ENCODE measurements at places on chromosomes 4 and X. TPM values are rescaled to one million over a fixed set of nuclear protein-coding genes. Genes with fewer than 3 reads are reported as not detected.

DNA sequence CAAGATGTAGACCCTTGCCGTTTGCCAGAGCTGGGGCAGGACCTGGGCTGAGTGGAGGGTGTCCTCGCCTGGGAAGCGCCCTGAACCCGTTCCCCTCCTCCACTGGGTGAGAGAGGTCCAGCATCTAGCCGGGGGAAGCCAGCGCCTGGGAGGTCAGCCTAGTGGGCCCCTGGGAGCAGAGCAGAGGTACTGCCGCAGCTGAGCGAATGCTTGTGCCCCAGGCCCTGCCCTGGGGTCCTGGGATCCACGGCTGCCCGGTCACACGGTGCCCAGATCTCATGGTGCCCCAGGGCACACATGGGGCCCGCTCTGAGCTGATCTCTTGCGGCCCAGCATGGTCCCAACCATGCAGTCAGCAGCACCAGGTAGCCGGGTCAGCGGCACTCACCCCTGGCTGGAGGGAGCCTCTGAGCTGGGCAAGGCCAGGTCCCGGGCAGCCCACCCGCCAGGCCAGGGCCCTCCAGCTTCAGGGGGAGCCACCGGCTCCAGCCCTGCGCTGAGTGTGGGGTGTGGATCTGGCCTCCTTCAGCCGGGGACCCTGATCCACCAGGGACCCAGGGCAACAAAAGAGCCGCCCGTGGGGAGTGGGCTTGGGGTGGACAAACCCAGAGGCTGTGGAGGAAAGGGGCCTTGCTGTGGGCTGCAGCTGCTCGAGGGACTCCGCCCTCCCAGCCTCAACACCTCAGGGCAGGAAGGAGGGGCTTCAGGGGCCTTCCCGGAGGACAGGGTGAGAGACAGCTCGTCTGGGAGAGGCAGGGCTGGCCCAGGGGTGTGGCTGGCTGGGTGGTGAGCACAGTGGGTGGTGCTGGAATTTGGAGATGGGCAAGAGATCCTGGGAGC, 4.1 kb upstream of the CPLX1 start:
- H3K27me3 ChIP-seq = peaks cover 68% of the 10 kb centered on the region
- peak; percentile 57 for DNase-seq
- H3K36me3 ChIP-seq = no peaks in the 10 kb centered on the region

- no peak overlapping the region for H3K4me3 ChIP-seq
- H3K27me3 ChIP-seq = no peaks in the 10 kb centered on the region
- no peak overlapping the region for H3K27ac ChIP-seq
- H3K36me3 ChIP-seq = no peaks in the 10 kb centered on the region
These were observed 47.3 kb downstream of the ARHGAP24 start for GRCh38 chr4:85522277-85522676.

DNA sequence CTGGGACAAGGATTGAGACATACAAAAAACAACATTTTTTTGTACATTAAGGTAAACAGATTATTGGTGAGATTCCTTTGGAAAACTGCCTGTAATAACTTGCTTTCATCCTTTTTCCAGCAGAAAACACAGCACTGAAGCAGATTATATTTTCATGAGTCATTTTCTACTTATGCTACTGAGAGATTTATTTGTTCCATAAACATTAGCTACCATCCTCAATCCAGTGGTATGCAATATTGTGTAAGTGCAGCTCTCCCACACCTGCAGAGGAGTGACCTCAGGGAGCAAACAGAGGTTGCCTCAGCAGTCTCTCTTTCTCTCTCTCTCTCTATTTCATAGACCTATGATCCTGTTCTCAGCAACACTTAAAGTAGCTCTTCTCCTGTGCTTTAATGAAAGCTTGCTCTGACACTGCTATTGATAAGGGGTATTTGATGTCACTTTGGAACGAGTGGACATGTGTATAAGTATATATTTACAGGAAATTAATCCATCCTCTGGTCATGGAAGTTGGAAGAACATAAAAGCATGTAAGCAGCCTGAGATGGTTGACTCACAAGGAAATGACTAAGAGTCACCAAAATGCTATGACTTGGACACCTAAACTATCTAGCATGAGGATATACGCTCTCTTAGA, 163.7 kb upstream of the SPANXC start:
- no peak overlapping the region for H3K27ac ChIP-seq
- DNase-seq = no peak
- H3K4me1 ChIP-seq = no peaks in the 10 kb centered on the region
- no peak overlapping the region for H3K4me3 ChIP-seq
- H3K36me3 ChIP-seq = no peaks in the 10 kb centered on the region

DNA sequence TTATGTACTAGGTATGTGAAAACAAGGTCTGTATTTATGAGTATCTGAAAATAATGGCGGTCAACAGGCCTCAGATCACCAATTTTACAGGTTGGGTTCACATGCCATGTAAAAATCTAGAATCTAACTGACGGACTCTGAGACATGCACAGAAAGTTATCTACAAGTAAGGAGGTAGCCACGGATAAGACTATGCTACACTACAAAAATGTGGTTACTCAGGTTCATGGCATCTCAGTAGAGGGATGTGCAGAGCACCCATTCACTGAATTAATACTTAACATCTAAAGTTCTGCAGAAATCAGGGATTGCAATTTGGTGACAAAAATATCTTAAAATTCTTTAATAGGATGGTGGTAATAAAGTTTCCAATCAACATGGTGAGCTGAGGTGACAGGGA, 155.9 kb downstream of the APBB2 start:
- no peaks in the 10 kb centered on the region for H3K27me3 ChIP-seq
- H3K36me3 ChIP-seq = peaks cover 2% of the 10 kb centered on the region
- H3K27ac ChIP-seq = no peak overlapping the region
- peaks cover 21% of the 10 kb centered on the region for H3K4me1 ChIP-seq
- H3K4me3 ChIP-seq = no peak overlapping the region

DNA sequence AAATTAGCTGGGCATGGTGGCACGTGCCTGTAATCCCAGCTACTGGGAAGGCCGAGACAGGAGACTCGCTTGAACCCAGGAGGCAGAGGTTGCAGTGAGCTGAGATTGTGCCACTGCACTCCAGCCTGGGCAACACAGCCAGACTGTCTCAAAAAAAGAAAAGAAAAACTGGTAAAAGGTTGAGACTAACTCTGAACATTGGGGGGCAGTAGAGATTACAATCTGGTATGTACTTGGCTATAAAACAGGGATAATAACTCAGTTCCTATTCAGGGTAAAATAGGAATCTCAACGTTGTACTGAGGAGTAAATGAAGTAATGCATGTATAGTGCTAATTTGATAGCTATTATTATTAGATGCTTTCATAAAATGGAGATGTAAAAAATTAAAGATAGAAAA, 12.5 kb upstream of the KLF8 start:
- no peaks in the 10 kb centered on the region for H3K4me1 ChIP-seq
- no peaks in the 10 kb centered on the region for H3K27me3 ChIP-seq
- no peak overlapping the region for H3K4me3 ChIP-seq

APBB2 gene
- 59.8 TPM for total RNA-seq

- peaks cover 36% of the 10 kb centered on the region for H3K36me3 ChIP-seq
- H3K27me3 ChIP-seq = no peaks in the 10 kb centered on the region
- peak; percentile 50 for DNase-seq
These were observed 136.3 kb downstream of the AFAP1 start for GRCh38 chr4:7803371-7803770.

- H3K4me1 ChIP-seq = no peaks in the 10 kb centered on the region
- no peak for DNase-seq
- no peak overlapping the region for H3K27ac ChIP-seq
- H3K27me3 ChIP-seq = no peaks in the 10 kb centered on the region
- no peaks in the 10 kb centered on the region for H3K36me3 ChIP-seq
These were observed 1638.8 kb upstream of the PCDH7 start for GRCh38 chr4:29081234-29081955.

GRCh38 chr4:122481766-122482405, 25.4 kb upstream of the IL2 start:
- no peak overlapping the region for H3K4me3 ChIP-seq

Data from suprapubic skin (tissue), 4 donors.